COR-L47 (cell line): ENCODE measurements at places on chromosomes 13 and 19.

GRCh38 chr13:76846363-76846762 is 39.8 kb downstream of the KCTD12 start:
- no peak for DNase-seq

GRCh38 chr19:10979951-10980381 is 19.1 kb downstream of the SMARCA4 start:
- no peak for DNase-seq

DNA sequence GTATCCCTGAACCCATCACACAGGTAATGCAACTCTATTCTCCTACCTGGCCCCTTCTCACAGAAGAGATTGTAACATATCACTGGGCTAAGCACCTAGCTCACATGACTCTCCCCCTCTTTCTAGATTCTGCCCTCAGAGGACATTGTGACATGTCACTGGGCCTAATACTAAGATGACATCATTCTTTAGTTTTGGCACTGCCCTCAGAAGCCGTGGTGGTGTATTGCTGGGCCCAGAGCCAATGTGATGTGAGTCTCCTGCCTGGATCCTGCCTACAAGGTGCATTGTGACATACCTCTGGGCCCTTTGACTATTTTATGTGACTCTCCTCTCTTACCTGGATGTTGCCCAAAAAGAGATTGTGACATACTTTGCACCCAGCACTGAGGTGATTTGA is 21.4 kb upstream of the ZNF730 start:
- no peak for DNase-seq

GRCh38 chr19:8607386-8607785 is 3.1 kb downstream of the ADAMTS10 start:
- no peak for DNase-seq

DNA sequence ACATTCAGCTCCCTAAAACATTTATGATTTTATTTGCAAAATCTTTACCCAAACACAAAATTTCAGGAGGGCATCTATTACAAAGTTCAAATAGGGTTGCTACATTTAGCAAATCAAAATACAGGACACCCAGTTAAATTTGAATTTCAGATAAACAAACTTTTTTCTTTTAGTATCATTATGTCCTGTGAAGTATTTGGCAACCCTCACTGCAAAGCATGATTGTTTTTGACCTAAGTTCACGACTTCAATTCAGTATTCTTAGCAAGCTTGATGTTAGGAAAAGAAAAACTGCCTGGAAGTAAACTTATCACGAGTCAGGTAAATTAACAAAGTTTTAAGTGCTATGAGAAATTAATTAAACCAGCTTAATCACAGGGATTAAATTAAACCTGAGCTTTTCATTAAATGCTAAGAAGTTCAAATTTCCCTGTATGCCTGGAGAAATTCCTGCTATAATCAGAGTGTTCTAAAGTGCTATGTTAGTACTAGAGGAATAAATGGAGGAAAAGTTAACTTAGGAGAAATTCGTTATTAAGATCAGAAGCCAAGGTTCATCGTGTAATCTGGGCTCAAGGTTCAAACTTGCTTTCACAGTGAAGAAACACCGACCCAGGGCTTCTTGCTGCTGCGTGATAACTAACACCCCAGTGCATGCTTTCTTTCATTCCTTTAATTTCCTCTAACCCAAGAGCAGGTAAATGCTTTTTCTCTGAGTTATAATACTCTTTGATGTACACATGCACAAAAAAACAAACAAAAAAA is 298.1 kb downstream of the FOXO1 start:
- no peak for DNase-seq

- no peak for DNase-seq
Observed at GRCh38 chr19:803099-803561, 5.9 kb downstream of the PTBP1 start.

DNA sequence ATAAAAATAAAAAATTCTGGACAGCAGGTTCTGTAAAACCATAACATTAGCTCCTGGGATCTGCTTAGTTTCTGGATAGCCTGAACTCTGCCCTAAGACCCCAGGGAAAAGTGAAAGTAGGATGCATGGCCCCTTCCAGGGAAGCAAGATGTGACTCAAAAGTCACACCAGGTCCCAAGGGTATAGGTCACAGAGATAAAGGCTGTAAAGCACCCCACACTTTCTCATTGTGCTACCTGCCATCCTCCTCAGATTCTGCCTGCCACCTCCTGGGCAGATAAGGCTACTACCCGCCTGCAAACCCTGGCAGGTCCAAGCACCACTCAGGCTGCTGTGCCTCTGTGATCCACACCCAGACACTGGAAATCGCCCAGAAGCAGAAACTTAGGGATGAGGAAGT is 20.6 kb downstream of the FFAR2 start:
- no peak for DNase-seq

DNA sequence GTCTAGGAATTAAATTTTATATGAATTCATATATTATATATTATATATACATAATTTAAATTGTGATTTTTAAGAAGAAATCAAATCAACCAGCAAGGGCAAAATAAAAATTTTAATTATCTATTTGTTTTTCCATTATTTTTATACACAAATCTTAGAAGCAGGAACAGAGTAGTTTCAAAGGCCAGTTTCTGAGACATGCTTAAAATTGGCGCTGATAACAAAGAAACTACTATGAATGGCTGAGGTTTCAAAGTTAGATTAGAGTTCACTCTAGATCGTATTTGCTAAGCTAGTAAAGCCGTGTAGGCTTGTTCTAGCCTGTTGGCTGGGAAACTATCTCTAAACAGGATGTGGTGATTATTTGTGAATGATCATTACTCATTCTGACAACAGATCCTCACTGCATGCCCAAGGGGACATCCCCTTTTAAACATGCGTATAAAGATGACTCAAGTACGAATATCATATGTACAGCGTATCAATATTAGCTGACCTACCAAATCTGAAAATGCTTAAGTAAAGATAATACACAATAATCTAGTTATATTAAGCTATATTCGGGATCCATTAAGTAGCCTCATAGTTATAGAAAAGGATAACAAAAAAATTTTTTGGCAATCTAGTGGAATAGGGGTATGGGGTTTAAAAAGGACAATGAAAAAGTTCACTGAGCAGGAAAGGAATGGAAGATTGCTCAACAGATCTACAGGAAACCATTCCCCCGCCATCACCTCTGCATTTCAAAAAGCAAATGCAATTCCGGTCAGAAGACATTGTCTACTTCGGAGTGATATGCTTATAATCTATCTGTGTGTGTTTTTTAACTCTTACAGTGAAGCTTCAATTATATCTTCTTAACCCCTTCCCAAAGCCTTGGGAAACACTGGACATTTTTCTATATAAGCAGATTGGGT is 150.1 kb downstream of the SHISA2 start:
- no peak for DNase-seq

DNA sequence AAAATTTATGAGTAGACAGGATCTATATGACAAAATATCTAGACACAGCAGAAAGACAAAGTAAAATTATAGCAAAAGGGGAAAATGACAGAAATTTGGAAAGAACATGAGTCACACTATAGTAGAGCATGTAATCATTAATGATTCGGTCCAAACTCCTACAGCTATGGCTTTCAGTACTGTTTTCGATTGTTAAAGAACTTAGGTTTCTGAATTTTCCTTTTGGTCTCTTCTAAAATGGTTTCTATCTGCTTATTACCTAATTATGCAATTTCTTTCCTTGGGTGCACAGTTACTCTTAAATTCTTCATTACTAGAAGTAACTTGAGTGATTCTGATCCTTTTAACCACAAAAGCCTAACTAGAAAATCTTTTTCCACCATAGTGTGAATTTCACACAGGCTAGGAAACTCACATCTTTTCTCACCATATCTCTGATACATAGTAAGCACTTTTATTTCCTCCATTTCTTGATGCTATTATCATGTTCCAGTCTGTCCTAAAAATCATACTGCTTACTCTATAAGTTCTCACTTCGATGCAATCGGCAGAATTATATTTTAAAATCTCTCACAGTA is 1101.4 kb downstream of the PCDH9 start:
- DNase-seq = no peak

- no peak for DNase-seq
Observed at GRCh38 chr13:32209652-32210051, 105.5 kb downstream of the ZAR1L start.

- DNase-seq = no peak
Observed at GRCh38 chr19:16470911-16471811, 609 bp downstream of the EPS15L1 start.

GRCh38 chr19:4233282-4233853 is 4.0 kb downstream of the EBI3 start:
- DNase-seq = no peak

DNA sequence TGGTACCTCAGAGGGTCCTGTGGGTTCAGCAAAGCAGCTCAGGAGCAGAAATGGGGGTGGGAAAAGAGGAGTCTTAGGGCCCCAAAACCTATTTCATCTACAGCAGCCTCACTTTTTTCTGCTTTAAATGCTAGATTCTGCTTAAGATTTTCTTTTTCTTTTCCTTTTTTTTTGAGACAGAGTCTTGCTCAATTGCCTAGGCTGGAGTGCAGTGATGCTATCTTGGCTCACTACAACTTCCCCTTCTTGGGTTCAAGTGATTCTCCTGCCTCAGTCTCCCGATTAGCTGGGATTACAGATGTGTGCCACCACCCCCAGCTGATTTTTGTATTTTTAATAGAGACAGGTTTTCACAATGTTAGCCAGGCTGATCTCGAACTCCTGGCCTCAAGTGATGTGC is 30.7 kb upstream of the WDFY2 start:
- no peak for DNase-seq

DNA sequence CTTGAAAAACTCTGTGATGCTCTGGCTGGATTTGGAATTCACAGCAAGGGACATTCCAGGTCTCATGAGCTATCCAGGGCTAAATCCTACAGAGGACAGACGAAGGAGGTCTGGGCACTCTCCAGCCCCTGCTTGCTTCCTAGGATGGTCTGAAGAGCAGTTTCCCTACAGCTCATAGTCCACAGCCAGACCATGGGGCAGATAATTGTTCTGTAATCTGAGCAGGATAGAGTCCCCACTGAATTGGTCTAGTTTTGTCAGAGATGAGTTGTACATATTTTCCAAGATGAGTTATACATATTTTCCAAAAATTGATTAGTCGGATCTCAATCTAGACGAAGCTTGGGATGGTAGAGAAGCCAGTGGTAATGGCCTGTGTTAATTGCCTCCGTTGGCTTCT is 75.6 kb downstream of the C13orf42 start:
- no peak for DNase-seq

GRCh38 chr13:61138857-61139256 is 276.8 kb downstream of the PCDH20 start:
- DNase-seq = no peak

DNA sequence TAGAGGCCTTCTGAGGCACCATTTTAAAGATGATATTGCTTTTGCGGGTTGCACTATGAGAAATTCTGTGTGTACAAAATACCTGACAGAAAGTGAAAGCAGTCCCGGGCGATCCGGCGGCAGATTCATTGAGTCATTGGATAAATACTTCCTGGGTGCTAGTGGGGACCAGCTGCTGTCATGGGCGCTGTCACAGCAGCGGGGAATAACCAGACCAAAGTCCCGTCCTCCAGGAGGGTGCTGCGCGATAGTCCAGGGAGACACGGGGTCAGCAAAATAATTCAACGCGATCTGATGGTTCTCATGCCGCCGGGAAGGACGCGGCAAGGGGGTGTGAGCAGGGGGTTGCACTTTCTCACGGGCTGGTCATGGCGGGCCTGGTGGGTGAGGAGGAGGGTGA is 13.5 kb downstream of the ZFR2 start:
- DNase-seq = no peak

DNA sequence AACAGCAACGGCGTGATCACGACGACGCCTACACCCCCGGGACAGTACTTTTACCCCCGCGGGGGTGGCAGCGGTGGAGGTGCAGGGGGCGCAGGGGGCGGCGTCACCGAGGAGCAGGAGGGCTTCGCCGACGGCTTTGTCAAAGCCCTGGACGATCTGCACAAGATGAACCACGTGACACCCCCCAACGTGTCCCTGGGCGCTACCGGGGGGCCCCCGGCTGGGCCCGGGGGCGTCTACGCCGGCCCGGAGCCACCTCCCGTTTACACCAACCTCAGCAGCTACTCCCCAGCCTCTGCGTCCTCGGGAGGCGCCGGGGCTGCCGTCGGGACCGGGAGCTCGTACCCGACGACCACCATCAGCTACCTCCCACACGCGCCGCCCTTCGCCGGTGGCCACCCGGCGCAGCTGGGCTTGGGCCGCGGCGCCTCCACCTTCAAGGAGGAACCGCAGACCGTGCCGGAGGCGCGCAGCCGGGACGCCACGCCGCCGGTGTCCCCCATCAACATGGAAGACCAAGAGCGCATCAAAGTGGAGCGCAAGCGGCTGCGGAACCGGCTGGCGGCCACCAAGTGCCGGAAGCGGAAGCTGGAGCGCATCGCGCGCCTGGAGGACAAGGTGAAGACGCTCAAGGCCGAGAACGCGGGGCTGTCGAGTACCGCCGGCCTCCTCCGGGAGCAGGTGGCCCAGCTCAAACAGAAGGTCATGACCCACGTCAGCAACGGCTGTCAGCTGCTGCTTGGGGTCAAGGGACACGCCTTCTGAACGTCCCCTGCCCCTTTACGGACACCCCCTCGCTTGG is 966 bp downstream of the JUNB start:
- peak; percentile 66 for DNase-seq

GRCh38 chr19:55638864-55639359 is 1.9 kb upstream of the ZNF580 start:
- peak; percentile 58 for DNase-seq

- no peak for DNase-seq
Observed at GRCh38 chr19:34260771-34261173, 6.4 kb downstream of the GARRE1 start.

- DNase-seq = no peak
Observed at GRCh38 chr19:53328967-53329366, 4.6 kb upstream of the ZNF845 start.
